ENCODE measurements at places on chromosomes 2 and 18.

- ATAC-seq = no peak
Observed at GRCh38 chr2:191686066-191686465, 8.1 kb downstream of the NABP1 start.

GRCh38 chr18:51266773-51267172, 69.3 kb upstream of the MEX3C start:
- no peak for ATAC-seq

DNA sequence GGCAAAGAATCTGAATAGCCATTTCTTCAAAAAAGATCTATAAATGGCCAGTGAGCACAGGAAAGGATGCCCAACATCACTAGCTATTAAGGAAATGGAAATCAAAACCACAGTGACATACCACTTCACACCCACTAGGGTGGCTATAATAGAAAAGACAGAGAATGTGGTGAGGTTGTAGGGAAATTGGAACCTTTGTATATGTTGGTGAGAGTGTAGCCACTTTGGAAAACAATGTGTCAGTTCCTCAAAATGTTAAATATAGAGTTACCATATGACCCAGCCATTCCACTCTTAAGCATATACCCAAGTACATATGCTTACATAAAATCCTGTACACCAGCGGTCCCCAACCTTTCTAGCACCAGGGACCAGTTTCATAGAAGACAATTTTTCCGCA, 152.8 kb downstream of the SMAD2 start:
- ATAC-seq = peak; percentile 47

- ATAC-seq = no peak
Observed at GRCh38 chr2:28981016-28981441, at the start of gene TOGARAM2. TOGARAM2 (plus strand) TSS chr2:28981298; CDS start chr2:28994835, 13,537 bp downstream.

GRCh38 chr2:144516981-144517865, 2.7 kb downstream of the ZEB2 start:
- peak; percentile 76 for ATAC-seq

- no peak for ATAC-seq
Observed at GRCh38 chr2:98570356-98570755, 38.0 kb downstream of the COA5 start.

DNA sequence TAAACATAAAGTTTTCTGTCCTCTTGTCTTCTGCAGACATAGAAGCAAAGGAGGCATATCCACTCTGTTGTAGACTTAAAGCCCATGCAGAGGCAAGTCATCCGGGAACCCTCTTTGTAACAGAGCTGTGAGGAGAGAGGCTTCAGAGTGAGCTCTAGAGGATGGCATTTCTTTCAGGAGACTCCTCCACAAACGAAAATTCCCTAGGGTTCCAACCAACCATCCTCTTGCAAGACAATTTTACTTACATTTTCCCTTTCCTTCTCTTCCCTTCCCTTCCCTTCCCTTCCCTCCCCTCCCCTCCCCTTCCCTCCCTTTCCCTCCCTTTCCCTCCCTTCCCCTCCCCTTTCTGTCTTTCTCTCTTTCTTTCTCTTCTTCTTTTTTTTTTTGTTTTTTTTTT, 446.3 kb upstream of the MAP2 start:
- ATAC-seq = no peak

DNA sequence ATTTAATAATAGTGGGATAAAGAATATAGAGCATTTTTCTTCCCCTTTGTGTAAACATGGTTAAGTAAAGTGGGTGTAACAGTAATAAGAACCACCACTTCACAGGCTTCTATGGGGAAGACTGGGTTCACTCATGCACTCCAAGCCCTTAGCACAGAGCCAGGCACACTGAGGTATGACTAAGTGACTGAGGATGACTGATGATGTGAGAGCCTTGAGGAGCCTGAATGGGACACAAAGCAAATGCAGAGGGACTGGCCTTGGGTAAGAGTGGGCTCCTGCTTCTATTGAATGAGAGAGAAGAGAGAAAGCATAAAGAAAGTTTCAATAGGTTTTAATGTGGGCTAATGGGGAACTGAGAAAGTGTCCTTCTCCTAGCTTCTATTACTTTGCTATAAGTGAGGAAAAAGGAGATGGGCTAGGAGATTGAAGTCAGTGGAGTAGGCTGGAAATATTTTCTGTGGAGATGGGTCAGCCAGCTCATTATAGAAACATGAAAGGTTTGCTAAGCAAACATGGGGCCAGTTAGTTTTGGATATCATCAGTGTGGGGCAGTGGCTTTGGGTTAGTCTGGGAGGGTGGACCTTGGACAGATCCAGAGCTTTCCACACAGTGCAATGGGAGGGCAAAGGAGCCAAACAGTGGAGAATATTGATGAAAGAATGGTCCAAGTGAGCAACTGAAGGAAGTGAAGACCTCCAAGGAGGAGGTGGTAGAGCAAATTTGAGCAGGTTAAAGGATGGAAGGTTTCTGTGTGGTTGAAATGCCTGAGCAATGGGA, 20.6 kb downstream of the IL1F10 start:
- no peak for ATAC-seq

DNA sequence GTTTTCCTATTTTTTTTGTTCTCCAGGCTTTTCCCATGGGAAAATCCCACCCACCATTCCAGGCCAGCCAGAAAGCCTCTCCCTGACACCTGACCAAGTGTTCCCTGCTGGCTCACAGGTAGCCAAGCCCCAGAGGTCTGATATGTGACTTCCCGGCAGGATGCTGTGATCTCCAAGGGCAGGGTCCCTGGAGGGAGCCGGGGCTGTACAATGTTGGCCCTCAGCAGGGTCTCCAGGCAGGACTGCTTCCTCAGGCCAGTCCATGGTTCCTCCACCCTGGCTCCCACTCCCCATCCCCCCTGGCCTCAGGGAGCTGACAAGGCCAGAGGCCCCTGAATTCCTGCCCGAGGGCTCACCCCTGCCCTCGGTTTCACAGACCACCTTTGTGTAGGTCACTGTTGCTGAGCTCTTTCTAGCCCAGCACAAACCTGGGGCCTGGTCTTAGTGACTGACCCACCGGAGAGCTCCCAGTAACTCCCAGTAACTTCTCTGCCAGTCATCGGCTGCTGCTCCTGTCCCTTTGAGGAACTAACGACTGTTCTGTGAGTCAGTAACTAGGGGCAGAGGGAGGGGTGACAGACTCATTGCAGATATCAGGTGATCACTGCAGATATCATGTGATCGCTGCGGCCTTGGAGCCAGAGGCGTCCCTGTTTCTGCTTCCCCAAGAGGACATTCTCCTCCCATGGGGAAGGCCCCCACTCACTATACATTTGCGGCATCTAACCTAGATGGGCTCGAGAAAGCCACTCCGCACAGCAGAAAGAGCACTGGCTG, 38.7 kb downstream of the SDC1 start:
- peak; percentile 3 for ATAC-seq

- ATAC-seq = peak; percentile 95
Observed at GRCh38 chr2:136327162-136327852, 209.4 kb upstream of the CXCR4 start.

Measured in stimulated activated memory B cell treated with anti-CD40 and anti-IgM and Interleukin-4, amounts not matched to agents 10 μg/mL and 1 μg/mL and 100 μg/mL, for 72 hours (primary cell).